ENCODE measurements at places on chromosomes 7 and 10.

GRCh38 chr10:11048707-11049278 is 31.1 kb downstream of the CELF2 start:
- DNase-seq: no peak

GRCh38 chr10:91643700-91644099 is 10.8 kb upstream of the PPP1R3C start:
- no peak for DNase-seq

DNA sequence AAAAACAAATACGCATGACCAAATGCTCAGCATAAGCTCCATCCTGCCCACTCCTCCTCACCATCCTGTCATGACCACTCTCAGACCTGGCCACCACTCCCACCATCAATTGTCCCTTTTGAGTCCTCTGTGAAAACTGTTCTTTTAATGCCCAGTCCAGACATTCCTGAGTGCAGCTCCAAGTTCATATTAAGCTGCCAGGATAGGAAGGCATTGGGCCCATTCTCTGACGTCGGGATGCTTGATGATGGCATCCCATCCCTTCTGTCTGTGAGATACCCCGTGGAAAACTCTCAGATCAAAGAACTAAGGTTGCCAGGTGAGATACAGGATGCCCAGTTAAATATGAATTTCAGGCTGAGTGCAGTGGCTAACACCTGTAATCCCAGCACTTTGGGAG is 89.9 kb upstream of the KIF5B start:
- no peak for DNase-seq

DNA sequence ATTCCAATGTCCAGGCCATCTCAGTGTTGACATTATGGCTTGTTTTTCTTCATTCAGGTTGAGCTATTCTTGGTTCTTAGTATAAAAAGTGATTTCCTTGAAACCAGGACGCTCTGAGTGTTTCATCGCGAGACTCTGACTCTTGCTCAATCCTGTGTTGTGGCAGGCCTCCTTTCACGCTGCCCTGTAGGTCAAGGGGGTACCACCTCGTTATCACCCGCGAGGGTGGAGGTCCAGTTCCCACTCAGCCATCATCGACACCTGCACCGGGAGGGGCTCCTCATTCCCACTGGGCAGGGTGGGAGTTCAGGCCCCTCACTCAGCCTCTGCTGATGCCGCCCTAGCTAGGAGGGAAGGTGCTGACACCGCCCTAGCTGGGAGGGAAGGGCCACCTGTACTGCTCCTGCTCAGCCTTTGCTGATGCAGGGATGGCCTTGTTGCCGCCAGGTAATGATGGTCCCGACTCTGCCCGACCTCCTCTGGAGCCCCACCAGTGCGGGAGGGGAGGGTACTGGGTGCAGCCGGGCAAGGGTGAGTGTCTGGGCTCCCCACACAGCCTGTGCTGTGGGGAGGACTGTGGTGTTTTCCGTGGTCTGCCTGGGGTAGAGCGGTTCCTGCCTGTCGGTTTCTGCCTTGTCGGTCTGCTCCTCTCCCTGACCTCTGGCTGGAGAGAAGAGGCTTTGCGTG is 16.4 kb downstream of the IQCE start:
- DNase-seq: no peak

- DNase-seq: no peak
These were observed 117.8 kb downstream of the ZMIZ1 start for GRCh38 chr10:79186486-79187120.

GRCh38 chr7:122688400-122688998 is 10.4 kb downstream of the RNF133 start:
- no peak for DNase-seq

- no peak for DNase-seq
These were observed 41.0 kb downstream of the UBE2H start for GRCh38 chr7:129911790-129912189.

DNA sequence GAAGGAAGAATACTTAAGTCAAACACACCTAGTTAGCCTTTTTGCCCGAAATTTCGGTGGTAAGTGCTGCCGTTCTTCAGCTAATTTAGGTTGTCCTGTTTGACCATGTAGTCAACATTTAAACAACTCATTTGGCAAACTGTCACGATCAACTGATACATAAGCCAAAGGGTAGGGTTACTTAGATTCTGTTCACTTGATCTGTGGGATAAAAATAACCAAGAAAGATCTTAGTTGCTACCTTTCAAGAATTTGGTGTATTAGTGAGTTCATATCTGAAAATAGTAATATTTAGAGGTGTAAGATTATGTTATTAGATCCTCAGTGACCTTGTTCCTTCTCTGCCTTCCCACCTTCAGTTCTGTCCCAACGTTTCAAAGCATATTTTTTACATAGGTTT is 2.0 kb downstream of the TNKS2 start:
- DNase-seq: no peak

DNA sequence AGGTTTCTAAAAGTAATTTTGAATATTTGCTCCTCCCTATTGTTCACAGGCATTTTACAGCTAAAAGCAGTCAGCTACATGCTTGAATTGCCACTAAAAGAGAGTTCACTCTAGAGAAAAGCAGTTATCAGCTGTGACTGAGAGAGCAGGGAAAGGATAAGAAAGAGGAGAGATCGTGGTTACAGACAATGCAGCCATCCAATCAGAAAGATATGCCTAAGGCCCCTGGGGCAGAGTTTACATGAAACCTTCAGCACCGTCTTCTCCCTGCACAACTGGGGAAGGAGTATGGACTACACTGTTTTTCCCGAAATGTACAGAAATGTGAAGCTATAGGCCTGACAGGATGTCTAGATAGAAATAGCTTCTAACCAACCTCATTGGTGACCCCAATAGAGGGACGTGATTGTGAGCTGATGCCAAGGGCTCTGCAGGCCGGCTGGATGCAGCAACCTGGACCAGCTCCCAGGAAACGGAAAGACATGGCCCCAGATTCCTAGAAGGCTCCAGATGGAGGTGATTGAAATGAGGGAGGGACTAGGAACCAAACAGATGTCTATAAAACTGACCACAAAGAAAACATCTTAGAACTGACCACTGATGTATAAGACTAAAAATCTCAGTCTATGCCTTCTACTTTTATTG is 3.2 kb upstream of the VSTM4 start:
- no peak for DNase-seq

DNA sequence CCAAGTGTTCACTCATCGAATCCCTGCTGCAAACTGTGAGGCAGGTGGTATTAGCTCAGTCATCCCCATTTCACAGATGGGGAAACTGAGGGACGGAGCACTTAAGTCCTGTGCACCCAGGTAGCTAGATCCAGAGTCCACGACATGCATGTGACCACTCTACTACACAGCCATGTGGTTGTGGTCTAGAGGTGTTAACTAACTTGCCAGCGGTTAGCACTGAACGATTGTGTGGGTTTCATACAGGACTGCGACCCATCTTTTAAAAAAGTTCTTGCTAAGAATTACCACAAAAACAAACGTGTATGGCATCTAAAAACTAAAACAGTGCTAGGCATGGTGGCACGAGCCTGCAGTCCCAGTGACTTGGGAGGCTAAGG is 16.1 kb upstream of the ABCC2 start:
- no peak for DNase-seq

- no peak for DNase-seq
These were observed 103.0 kb upstream of the KIF5B start for GRCh38 chr10:32159264-32159663.

GRCh38 chr7:82375713-82376112 is 67.9 kb downstream of the CACNA2D1 start:
- DNase-seq: no peak

- no peak for DNase-seq
These were observed 1126.4 kb upstream of the GHITM start for GRCh38 chr10:83012866-83013265.

DNA sequence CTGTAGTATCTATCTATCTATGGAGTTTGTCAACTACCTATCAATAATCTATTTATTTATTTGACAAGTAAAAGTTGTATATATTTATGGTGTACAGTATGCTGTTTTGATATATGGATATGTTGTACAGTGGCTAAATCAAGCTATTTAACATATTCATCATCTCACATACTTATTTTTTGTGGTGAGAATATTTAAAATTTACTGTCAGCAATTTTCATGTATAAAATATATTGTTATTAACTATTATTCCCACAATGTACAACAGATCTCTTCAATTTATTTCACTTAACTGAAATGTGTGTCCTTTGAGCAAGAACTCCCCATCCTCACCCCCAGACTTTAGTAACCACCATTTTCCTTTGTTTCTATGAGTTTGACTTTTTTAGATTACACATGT is 14.5 kb downstream of the AGR3 start:
- no peak for DNase-seq

DNA sequence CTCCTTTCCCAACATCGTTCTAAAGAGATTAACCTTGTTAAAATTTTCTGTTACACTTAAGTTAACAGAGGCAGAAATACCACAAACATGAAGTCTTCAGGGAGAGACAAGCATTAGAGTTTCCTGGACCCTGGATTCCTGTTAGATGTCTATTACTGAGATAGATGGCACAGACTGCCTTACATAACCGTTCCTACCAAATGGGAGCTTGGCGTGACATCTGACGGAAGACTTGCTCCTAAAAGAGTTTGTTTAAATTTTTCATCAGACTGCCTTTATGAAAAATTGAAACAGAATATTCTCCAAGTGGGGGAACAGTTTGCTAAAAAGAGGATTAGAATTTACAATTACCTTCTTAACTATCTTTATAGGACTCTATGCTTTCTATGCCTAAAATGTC is 22.7 kb downstream of the ANK3 start:
- DNase-seq: no peak

DNA sequence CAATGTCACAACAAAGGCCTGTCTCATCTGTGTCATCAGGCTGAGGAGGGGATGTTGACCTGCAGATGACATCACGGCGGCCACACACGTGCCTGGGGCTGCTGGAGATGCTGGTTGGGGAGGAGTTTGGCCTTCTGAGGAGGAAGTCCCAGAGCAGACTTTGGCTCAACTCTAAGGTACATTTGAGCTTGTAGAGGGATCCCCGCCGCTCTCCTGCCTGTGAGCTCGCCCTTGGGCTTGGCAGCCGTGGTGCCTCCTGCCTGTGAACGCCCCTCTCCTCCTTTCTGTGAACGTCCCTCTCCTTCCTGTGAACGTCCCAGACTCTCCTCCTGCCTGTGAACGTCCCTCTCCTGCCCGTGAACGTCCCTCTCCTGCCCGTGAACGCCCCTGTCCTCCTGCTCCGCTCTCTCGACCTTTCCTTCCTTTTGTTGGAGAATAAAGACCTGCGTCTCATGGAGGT is 176.4 kb downstream of the DNAJB6 start:
- no peak for DNase-seq

- DNase-seq: no peak
These were observed 1.9 kb upstream of the ZNF775 start for GRCh38 chr7:150377196-150377595.

DNA sequence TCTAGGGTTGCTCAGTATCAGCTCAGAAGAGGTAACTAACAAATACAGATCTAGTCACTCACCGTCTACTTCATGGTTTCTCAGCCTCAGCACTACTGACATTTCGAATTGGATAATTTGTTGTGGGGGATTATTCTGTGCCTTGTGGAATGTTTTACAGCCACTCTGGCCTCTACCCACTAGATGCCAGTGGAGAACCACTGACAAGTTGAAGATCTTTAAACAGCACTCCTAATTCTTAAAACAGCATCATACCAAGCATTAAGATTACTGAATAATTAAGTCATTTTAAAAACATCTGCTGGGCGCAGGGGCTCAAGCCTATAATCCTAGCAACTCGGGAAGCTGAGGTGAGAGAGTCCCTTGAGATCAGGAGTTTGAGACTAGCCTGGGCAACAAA is 82.6 kb downstream of the UPF2 start:
- DNase-seq: no peak

- no peak for DNase-seq
These were observed 20.5 kb upstream of the FAM13C start for GRCh38 chr10:59382831-59383295.

GRCh38 chr10:122307669-122308416 is 36.7 kb downstream of the BTBD16 start:
- DNase-seq: peak; percentile 94

GRCh38 chr7:29262191-29262917 is 67.8 kb downstream of the CHN2 start:
- no peak for DNase-seq

DNA sequence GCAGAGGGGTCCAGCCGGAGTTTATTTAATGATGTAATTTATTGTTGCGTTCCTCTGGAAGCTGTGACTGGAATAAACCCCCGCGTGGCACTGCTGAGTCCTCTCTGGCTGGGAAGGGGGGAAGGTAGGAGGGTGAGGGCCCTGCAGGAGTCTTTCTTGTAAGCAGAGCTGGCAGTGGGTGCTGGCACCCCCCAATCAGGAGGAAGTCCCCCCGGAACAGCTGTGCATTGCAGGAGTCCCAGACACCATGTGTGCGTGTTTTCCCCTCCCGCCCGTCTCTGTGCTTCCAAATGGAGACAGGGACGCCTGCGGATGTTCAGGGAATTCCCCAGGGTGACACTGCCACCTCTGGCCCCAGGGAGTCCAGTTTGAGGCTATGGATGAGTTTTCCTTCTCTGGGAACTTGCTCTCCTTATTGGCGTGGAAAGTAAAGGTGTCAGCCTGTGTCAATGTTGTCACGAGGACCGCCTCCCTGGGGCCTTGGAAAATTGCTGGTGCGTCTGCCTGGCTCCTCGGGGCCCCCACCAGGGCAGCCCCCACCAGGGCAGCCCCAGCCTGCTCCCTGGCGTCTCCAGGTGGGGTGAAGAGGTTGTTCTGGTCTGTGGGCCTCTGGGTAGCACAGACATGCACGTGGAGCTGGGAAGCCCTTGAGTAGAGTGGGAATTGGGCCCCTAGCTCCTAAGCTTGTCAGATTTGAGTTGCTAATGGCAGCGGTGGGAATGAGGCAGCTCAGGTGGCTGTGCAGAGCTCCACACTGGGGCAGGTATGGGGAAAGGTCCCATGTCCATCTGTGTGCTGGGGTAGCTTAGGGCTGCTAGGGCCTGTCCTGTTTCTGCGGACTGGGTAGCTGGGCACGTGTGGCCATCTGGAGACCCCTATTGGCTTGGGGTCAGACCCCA is 2.7 kb downstream of the FZD9 start:
- peak; percentile 33 for DNase-seq

- no peak for DNase-seq
These were observed 340.6 kb upstream of the GALNT17 start for GRCh38 chr7:70791341-70791740.

DNA sequence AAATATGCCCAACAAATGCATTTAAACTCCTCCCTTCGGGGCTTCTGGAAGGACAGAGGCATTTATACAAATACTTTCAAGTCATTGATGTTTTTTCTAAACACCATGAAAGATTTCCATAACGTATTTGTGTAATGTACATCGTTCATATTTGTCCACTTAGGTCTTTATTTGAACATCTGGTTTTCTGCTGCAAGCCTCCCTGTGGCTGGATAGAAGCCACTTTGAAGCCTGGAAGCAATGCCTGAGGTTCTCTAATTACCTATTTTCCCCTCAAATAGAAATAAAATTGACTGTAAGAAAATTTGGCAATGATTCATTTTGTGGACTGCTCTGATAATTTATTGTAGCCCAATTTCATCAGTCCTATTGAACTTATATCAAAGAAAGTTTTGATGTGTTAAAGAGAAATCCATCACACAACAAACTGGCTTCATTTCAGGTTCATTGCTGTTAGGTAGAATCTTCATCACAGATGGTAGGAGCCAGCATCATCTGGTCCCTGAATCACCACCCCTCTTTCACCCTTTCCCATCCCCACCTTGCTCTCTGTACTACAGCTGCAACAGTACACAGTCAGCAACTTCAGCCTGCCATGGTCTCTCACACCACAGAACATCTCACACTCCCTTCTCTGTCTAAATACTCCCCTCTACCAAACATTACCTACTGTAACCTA is 186.0 kb upstream of the MGMT start:
- DNase-seq: no peak
